ENCODE measurements at places on chromosomes 4 and X.

DNA sequence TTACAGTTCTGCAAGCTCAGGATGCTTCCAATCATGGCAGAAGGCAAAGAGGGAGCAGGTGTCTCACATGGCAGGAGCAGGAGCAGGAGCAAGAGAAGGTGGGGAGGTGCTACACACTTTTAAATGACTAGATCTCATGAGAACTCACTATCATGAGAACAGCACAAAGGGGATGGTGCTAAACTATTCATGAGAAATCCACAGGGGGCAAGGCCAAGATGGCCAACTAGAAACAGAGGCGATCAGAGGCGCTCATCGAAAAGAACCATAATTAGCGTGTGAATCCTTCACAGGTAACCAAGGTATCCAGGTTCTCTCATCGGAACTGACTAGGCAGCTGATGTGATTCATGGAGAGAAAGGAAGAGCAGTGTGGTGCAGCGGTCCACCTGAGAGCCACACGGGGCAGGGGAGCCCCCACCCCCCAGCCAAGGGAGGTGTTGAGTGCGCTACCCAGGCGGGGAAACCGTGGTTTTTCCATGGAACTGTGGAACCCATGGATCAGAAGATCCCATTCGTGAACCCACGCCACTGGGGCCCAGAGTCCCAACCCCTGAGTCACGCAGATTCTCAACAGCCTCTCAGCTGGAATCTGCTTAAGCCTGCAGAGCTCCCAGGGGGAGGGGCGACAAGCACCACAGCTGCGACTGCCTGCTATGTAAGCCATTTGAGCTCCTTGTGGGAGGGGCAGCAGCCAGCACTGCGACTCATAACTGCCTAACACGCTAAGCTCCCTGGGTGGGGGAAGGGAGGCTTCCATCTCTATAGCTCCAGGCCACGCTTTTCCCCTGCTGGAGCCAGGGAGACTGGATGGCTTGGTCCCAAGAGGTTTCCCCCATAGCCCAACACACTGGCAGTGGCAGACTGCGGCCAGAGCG is 46.7 kb downstream of the FGF16 start:
- DNase-seq: peak; percentile 54

- peak; percentile 6 for DNase-seq
Measured at GRCh38 chrX:53481093-53481492, 46.9 kb upstream of the HSD17B10 start.

DNA sequence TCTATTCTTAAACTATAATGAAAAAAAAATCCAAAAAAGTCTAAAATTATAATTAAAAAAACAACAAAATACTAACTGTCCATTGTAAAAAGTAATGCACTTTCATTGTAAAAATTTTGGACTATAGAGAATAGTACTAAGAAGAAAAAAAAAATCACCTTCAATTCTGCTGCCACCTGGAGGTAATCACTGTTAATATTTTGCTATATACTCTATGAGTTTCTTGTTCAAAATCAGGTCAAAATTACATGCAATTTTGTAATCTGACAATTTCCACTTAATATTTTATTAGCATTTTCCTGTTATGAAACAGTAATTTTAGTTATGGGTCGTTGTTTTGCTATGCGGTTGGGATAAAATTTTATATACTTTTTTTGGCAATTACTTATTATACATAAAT is 62.0 kb downstream of the HTT start:
- no peak for DNase-seq

DNA sequence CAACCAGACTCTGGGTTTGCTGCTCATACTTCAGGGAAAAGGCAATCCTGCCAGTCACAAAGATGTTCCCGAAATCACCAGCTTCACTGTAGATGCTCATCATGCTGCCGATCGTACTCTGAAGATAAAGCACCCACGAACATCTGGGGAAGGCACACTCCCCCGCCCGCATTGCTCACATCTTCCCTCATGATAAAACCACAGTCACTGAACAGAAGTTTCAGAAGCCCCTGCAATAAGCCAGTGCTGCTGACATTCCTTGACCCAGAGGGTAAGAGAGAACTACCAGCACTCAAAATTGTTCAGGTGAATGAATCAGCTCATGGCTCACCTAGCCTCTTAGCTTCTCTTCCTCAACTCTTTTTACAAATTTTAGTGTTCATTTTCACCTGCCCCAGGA is 43.1 kb downstream of the SRPX2 start:
- no peak for DNase-seq

DNA sequence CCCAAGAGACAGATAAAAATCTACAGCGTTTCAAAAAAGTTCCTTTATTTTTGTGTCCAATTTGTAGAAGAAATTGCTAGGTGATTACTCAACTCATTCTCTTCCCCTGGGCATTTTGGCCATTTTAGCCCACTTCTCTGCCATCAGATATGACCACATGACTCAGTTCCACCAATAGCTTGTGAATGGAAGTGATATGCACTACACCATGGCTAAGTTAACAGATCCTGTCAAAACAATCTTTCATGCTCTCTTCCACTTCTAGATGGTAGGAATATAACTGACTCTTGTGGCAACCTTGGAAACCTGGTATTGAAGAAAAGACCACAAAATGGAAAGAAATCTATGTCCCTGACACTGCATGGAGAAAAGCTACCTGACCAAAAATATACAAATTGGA is 26.2 kb upstream of the FREM3 start:
- no peak for DNase-seq

DNA sequence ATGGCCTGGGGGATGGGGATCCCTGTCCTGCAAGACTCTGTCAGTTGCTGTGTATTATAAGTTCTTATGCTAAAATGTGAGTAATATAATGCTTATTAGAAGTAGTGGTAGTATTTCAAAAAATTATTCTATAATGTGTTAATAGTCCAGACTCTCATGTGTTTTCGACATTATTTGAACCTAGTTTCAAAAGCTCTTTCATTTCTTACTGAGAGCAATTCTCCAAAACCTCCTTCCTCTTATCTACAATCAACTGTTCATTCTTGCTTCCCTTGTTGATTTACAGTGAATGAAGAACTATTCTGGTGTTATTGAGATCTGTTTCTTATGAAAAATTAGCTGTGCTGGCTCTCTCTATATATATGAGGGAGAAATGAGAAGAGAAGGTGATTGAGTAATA is 32.9 kb upstream of the PTPN13 start:
- DNase-seq: no peak

DNA sequence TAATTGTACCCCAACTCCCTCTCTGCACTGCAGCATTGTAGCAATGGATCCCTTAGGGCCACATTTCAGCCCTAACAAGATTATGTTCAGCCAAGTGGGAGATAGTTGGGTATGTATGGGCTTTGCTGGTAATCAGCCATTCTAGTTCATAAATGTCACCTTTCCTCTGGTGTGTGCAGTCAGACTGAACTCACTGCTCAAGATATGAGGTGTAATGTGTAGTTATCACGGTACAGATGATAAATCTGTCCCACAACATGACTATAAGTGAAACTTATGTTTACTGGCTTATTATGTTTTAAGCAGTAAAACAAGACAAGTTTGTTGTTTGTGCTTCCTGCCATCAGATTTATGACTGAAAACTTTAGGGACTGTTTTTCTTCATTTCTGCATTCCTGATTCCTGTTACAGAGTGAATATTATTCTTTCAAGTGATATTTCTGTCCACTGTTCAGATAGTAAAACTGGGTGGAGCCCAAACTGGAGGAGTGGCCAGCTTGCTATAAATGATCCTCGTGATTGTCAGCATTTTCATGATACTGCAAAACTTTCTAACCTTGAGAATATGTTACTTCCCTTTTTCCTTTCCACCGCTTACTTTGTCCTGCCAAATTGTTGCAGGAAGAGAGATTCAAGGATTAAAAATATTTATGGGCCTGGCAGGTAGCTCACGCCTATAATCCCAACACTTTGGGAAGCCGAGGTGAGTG is 44.9 kb downstream of the ANAPC4 start:
- DNase-seq: no peak

- no peak for DNase-seq
Measured at GRCh38 chr4:4856071-4857000, 3.1 kb upstream of the MSX1 start.

DNA sequence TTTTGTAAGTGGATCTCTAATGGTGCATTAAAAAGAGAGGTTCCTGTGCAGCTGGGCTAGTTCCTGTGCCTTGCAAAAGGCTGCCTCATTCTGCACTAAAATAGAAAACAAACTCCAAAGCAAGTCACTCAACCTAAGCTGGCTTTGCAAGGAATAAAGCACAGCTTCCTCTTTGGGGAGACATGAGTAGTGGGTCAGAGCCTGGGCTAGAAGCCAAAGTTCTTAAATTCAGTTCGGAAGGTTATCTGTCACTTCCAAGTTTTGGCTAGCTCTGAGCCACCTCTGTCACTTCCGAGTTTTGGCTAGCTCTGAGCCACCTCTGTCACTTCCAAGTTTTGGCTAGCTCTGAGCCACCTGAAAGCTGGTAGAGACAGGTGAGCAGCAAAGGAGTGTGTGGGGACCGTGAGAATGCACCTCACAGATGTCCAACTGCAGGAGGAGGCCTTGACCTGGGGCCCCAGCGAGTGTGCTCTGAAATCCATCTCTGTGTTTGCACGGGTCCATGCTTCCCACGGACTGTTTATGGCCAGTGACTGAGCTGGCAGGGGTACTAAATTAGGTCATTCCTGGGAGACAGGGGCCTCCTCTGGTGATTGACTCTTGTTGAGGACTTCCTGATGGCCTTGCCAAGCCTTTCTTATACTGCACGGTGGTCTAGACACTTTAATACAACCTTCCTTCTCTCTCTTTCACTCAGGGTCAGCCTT is 36.4 kb upstream of the MAMLD1 start:
- DNase-seq: no peak

GRCh38 chrX:149512225-149512885 is 7.2 kb upstream of the IDS start:
- peak; percentile 65 for DNase-seq

GRCh38 chrX:108224727-108225621 is 133.4 kb downstream of the ATG4A start:
- DNase-seq: peak; percentile 4

- no peak for DNase-seq
Measured at GRCh38 chrX:24242649-24243175, 71.2 kb downstream of the SUPT20HL2 start.

- DNase-seq: no peak
Measured at GRCh38 chr4:5720157-5720850, 9.3 kb downstream of the EVC start.

DNA sequence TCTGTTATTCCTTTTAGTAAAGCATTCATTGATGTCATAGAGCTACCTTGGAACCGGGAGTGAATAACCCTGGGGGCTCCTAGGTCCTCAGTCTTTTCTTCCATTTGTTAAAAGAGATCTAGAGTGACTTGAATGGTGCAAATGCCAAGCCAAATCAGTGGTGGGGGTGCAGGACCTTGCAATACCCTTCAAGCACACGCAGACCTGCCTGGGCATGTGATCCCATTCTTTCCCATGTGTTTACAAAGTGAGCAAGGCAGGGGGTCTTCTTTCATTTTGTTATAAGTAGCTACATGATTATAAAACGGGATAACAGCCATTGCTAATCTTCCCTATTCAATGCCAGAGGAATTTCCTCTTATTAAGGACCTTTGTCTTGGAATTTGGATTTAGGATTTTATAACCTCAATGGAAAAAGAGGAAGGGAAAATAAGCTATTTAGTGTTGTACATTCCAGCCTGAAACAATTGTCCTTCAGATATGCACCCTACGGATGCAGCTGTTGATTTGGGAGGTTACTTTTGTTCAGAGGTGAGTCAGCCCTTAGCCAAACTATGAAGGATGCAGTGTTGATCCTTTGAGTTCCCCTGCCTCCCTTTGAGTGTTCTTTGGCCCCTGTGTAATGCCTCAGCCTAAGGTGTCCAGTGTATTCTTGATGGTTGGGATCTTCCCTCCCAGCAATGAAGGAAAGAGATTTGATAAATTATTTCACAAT is 623.8 kb upstream of the HTR2C start:
- peak; percentile 0 for DNase-seq

GRCh38 chr4:87377816-87378215 is 13.2 kb downstream of the HSD17B11 start:
- no peak for DNase-seq

DNA sequence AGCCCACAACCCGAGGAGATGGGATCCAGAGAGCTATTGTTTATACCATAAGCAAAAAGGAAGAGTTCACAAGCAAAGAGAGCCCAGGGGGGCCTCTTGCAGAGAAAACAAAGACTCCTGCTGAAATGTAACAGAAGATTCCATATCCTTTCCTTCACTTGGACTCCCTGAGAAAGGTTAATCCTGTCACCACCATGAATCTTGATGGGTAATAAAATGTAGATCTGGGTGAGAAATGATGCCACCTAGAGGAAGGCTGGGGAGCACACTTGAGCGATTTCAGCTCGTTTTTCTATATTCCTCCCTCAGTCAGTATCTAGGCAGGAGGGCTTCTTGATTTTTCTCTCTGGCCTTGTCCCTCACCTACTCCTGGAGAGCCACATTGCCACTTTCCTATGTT is 10.2 kb upstream of the KCNE5 start:
- DNase-seq: peak; percentile 27

DNA sequence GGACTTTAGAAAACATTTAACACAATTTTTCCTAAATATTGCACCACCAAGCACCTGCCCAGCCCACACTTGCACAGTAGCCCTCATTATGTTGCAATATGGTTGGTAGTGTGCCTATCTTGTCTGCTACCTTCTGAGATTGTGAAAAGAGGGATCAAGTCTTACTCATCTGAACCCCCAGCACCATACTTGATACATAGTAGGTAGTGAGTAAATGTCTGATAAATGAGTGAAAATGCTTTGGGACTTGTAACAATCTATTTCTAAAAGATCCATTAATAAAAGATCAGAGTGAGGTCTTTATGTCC is 118.4 kb upstream of the MED14 start:
- no peak for DNase-seq

- no peak for DNase-seq
Measured at GRCh38 chr4:183158062-183158461, 59.0 kb downstream of the WWC2 start.

DNA sequence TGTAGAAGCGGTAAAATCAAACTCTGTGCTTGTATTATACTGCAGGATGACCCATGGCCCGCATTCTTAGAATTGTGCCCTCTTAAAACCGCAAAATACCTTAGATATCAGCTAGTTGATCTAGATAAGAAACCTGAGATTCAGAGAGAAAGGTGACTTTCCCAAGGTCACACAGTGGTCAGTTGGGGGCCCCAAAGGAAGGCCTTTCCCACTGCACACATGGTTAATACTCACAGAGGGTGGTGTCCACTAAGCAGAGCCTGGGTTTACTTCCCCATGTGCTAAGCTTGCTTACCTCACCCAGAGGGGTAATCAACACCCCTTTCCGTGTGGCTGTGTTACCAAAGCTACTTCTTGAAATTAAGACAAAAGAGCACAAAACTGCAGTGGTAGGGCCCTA is 66.3 kb downstream of the RBM47 start:
- no peak for DNase-seq

GRCh38 chrX:6674734-6675133 is 139.8 kb upstream of the VCX3A start:
- no peak for DNase-seq

Measured in HT1080 (cell line).